ENCODE measurements at places on chromosomes 13 and 19.

DNA sequence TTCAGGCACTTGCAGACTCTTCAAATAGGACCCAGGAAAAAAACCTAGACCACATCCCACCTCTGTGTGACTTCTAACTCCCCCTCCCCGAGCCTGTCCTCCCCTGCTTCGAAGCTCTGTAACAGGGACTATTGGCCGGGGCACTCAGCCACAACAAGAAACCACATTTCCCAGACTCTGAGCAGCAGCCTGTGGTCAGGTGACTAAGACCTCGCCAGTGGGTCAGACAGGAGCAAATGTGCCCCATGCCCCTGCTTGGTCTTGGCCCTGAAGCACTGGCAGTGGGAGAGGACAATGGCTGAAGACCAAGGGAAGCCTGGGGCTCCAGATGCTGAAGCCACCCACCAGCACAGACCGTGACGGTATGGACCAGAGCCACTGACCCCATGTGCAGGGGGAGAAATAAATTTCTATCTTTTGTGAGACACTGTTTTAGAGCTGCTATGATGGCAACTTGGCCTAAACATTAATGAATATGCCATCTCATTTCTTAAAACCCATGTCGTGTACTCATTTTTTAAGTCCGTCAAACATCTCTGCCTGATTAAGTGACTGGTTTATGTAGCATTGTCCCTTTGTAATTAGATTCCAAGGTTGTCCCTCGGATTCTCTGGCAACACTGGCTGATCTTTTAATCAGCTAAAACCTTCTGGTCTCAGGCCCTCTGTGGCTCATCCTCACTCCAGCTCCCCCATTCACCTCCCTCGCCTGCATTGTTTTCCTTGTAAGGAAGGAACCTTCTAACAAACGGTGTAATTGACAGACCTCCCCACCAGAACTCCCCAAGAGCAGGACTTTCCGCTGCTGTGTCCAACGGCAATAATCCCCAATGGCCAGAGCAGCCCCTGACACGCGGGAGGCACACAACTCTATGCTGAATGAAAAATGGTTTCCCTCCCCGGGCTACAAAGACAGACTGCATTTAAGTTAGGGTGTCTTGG lies 98.4 kb downstream of the STK24 start:
- DNase-seq, result no peak

DNA sequence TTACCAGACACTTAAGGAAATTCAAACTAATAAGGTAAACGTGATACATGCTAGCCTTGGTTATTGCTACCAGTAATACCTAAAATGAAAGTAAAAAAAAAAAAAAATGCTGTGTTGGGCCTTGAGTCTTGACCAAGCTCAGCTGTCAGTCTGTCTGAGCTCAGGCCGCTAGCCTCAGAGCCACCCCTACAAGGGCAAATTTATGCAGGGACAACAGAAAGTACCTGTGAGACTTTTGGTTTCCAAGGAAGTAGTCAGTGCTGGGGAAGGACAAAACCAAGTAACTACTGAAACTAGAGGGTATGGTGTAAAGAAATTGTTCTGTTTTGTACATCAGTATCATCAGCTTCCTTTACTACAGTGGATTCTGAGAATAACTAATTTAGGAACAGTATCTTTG lies 134.3 kb upstream of the SLITRK5 start:
- DNase-seq, result no peak

DNA sequence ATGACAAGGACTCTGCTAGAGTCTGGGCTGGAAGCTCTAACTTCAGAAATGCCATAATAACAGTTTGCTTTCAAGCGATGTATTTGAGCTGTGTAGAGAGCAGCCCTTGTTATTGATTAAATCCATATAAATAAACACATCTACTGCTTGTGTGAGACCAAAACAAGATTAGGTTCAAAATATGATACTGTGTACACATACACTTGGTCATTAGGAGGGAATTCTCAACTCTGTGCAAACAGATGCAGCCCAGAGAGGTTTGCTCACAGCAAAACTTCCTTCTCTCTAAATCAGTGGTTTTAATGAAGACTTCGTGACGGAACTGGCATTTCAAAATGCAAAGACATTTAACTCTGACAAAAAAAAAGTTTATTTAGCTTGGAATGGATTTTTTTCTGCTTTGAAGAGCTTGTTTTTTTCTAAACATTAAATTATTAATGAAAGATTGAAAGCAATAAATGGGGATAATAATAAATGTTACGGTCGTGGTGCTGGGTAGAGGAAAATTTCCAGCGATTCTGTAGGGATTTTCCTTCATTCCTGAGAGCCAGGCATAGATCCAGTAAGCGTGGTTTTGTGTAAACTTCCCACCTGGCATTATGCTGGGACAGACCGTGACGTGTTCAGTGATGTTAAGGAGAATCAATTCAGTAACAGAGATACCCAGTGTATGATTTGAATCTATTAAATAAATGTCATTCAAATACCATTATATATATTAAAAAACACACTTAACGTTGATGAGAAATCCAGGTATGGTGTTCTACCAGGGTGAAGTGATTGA lies 213.7 kb downstream of the TEX29 start:
- no peak for DNase-seq

DNA sequence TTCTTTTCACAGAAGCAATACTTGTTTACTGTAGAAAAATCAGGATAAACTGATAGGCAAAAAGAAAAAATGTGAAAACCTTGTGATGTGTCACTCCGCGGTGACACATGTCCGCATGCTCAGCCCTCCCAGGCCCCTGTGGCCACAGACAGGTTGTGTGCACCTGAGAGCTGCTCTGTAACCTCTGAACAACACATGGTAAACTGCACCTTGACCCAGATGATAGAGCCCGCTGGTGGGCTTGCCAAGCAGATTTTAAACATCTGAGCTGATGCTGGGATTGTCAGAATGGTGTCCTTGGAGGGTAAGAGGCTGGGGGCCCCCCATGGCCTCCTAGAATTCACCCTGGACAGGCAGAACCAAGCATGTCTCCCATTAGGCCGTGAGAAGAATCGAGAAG lies 33.8 kb downstream of the DHRS12 start:
- DNase-seq, result no peak

GRCh38 chr19:54461210-54461609 lies 2.4 kb downstream of the LENG9 start:
- DNase-seq, result no peak

DNA sequence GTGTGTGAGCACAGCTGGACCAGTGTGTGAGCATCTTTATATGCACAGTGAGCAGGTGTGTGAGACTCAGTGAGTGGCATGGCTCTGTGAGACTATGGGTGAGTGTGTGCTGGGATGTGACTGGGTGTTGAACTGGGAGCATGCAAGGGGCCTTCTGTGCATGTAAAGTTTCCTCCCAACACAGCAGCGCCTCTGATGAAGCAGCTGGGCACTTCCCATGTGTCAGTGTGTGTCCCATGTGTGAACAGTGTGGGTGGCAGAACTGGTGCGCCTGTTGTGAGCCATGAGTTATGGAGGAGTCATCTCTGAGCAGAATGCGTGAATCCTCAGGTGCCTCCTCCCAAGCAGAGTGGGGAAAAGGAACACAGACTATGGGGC lies 24.1 kb downstream of the LGALS16 start:
- no peak for DNase-seq

DNA sequence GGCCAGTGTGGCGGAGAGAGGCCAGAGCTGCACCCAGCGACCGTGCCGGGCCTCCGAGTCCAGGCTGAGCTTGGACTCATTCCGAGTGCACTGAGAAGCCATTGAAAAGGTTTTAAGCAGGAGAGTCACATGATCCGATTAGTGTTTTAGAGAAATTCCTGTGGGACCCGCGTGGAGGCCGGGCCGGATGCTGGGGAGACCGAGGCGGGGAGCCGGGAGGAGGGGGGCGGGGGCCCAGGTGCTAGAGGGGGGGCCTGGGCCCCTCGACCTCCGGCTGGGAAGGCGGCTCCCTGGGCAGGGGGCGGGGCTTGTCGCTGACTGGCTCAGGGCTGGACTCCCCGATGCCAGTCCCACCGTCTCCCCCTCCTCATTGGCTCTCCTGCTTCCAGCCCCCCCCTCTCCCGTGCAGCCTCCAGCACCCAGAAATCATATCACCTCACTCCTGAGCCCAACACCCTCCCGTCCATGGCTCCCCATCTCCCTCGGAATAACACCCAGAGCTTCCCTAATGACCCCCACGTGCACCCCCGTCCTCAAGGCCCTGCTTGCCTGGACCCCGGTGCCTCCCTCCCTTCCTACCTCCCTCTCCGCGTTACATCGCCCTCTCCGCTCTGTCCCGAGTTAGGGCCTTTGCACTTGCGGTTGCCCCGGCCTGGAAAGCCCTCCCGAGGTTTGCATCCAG lies 5.2 kb upstream of the ZNF579 start:
- no peak for DNase-seq

DNA sequence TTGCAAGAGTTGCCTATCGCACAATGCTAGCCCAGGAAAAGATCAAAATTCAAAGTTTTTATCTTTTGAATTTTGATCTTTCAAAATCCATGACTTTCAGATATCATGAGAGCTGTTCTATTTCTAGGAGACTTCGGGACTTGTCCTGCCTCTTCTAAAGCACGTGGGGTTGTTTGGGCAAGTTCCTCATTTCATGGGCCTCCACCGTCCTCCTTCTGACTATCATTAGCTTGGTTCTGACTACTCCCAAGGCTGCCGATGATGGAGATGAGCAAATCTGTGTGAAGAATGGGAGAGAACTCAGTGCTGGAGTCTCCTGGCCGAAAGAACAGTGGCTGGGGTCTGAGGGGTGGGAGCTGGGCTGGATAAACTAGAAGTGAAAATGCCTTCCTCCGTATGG lies 86.5 kb downstream of the COL4A1 start:
- no peak for DNase-seq

- DNase-seq, result no peak
Measured at GRCh38 chr13:32086366-32086765, 54.8 kb downstream of the FRY start.

DNA sequence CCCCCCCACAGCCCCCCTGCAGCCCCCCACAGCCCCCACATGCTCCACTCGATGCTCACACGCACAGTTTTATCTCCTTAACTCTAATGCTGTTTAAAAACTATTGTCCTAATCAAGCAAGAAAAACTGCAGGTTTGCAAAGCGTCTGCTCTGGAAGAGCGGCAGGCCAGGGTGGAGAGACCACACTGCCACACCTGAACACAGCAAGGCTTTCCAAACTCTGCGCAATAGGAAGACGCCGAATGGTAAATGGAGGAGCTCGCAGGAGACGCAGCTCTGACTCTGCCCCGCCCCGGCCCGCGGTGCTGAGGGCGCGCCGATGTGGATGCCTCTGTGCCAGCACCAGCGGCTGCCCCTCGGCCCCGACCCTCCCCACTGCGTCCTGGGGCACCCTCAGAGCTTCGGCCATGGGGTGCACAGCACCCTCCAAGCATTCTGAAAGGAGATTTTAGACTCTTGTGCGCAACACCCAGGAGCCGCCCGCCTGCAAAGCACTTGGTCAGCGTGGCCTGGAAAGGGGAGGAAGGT lies 32.4 kb downstream of the RASA3 start:
- DNase-seq, result no peak

- DNase-seq, result peak; percentile 69
Measured at GRCh38 chr19:55452749-55453346, 8.6 kb downstream of the ISOC2 start.

- DNase-seq, result no peak
Measured at GRCh38 chr19:22257381-22257780, 28.9 kb upstream of the ZNF729 start.

DNA sequence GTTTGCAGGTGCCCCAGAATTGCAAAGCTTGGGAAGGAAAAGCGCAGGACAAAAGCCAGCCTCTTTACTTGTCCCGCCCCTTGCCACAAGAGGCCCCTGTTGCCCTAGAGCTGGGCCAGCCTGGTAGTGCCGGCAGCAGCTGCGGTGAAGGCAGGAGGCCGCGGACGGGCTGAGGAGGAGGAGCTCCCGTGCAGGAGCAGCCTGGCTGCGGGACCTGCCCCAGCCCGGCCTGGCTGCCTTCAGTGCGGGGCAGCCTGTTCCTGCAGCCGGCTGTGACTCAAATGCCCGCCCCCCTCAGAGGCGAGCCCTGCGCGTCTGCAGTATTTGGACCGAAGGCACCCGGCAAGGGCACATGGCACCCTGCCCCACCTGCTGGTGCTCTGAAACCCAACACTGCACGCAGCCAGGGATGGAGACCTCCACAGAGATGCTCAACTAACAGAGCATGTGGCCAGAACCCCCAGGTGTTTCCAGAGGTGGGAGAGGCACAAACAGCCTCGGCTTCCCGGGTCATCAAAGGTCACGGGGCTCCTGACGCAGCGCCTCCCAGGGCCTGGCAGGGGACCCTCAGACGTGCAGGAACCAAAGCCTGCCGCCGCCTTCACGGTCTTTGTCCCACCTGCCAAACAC lies 29.7 kb downstream of the NAXD start:
- DNase-seq, result no peak

GRCh38 chr13:49711218-49711863 lies 20.1 kb upstream of the EBPL start:
- DNase-seq, result no peak

DNA sequence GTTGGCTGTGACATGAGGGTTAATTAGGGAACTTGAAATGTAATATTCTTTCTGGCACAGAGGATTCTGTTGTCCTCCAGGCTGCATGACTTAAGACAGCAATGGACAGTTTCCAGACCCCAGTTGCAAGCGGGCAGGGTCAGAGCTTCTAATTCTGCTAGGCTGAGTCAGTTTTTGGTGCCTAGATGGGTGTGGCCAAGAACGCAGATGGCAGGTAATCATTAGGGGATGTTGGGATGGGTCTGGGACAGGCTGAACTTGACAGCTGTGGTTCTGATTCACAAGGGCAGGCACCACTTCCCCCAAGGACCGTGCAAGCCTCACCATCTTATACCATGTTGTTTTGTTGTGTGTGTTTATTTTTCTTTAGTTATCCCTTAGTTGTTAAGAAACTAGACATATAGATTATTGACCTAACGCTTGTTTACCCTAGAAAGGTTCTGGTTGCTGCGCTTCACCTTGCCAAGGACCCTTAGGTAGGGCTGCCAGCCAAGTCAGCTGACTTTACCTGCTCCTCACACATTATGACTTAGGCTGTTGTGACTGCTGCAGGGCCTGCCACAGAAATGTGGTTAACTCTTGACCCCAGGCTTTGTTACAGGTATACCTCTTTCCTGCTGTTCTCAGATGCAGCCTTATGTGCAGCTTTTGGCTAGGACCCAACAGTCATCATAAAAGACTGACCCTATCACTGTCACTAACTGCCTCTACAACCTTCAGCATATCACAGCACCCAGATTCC lies 117.7 kb upstream of the KLF12 start:
- DNase-seq, result no peak

- DNase-seq, result no peak
Measured at GRCh38 chr13:83677985-83678384, 204.3 kb downstream of the SLITRK1 start.

- DNase-seq, result no peak
Measured at GRCh38 chr13:100588331-100589177, at the start of gene GGACT. TSS of gene GGACT (minus strand) at chr13:100588789. CDS start at chr13:100532591, 56,198 bp downstream.

All from NCI-H2081 treated with DMSO at 0.1 percent for 48 hours (cell line).